ENCODE measurements at places on chromosomes 4 and X. TPM values are rescaled to one million over a fixed set of nuclear protein-coding genes. Genes with fewer than 3 reads are reported as not detected.

GRID2 gene
- not detected for total RNA-seq

MAGEA2B gene
- not detected for total RNA-seq

TASL gene
- 1.2 TPM for total RNA-seq

ART3 gene
- total RNA-seq, result not detected

CHRNA9 gene
- 0.11 TPM for total RNA-seq

NWD2 gene
- not detected for total RNA-seq

GAGE10 gene
- not detected for total RNA-seq

- DNase-seq, result no peak
- H3K27ac ChIP-seq, result no peak overlapping the region
- H3K27me3 ChIP-seq, result no peaks in the 10 kb centered on the region
- no peak overlapping the region for H3K4me3 ChIP-seq
- H3K36me3 ChIP-seq, result no peaks in the 10 kb centered on the region
These were observed 52.1 kb upstream of the PCDH10 start for GRCh38 chr4:133096972-133097371.

GRCh38 chr4:179486570-179487335 lies 2044.5 kb upstream of the AGA start:
- H3K27me3 ChIP-seq, result no peaks in the 10 kb centered on the region
- H3K27ac ChIP-seq, result no peak overlapping the region
- DNase-seq, result no peak
- no peaks in the 10 kb centered on the region for H3K36me3 ChIP-seq
- H3K4me1 ChIP-seq, result no peaks in the 10 kb centered on the region

DNA sequence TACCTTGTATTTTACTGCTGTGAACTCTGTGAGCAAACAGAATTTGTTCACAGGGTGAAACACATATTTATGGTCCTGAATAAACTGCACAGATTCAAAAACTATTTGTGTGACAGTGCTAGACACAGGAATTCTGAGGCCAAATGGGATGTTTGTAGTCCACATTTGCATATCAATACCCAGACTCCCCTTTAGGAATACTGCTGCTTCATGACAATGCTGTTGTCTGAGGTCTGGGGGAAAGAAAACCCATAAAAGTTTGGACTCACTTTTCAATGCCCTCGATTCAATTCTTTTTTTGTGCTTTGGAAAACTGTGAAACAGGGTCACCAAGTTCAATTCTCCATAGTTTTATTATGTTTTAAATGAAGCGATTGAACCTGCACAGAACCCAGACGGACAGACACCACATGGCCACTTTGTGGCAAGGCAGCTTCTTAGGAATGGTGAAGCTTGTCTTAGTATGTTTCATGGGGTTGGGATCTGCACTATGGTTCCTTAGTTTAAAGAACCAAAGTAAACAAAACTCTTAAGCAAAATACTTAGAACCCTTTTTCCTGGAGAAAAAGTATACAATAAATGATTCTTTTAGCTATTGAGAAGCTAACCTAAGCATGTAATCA lies 92.3 kb upstream of the MAD2L1 start:
- H3K27ac ChIP-seq, result no peak overlapping the region
- no peaks in the 10 kb centered on the region for H3K36me3 ChIP-seq
- H3K4me1 ChIP-seq, result no peaks in the 10 kb centered on the region
- no peaks in the 10 kb centered on the region for H3K27me3 ChIP-seq
- DNase-seq, result no peak

DNA sequence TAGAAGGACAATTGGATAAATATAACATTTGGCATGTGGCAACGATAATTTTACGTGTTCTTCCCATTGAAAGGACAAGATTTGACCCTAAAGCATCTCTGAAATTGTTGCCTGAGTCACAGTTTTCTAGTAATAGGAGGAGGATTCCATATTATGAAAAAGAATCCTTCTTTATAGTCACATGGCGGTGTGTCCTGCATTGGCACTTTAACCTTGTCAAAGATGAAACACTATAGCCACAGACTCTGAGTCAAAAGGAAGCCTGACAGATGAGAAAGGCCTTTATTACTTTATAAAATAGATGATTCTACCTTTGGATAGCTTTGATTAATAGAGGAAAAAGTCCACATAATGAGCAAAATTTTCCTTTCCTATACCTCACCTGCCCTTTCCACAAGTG lies 11.5 kb downstream of the LNX1 start:
- no peak overlapping the region for H3K4me3 ChIP-seq
- H3K27ac ChIP-seq, result no peak overlapping the region
- H3K4me1 ChIP-seq, result no peaks in the 10 kb centered on the region
- DNase-seq, result no peak

DNA sequence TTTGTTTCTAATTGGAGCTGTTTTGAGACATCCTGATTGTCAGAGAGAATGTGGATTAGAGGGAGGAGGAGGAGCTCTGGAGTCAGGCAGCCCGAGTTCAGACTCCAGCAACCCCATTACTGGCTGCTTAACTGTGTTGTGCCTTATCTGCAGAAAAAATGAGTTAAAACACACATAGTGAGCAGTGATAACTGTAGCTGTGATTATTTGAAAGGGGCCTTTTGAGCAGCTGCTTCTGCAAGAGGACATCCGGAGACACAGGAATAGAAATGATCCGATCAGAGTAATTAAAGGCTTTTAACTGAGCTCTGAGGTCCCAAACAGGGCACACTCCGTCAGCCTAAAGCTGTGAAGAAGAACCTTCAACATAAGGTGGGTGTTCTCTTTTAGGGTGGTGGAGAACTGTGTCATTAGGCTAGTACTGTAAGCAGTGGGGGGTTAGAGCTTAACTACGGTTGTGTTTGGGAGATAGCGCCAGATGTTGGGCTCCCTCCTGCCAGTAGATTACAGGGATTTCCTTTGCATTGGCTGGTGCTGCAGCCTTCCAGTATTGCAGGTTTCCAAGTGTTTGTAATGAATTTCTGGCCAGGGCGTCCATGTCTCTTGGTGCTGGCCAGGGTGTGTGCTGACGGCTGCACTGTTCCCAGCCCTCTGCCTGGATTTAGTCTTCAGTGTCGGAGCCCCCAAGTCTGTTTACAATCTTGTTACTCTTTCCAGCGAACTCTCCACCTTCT lies 24.3 kb downstream of the ADD1 start:
- no peak overlapping the region for H3K27ac ChIP-seq
- no peaks in the 10 kb centered on the region for H3K27me3 ChIP-seq
- peaks cover 3% of the 10 kb centered on the region for H3K36me3 ChIP-seq
- H3K4me1 ChIP-seq, result peaks cover 31% of the 10 kb centered on the region

- H3K4me1 ChIP-seq, result no peaks in the 10 kb centered on the region
- H3K36me3 ChIP-seq, result no peaks in the 10 kb centered on the region
- H3K4me3 ChIP-seq, result no peak overlapping the region
- no peaks in the 10 kb centered on the region for H3K27me3 ChIP-seq
- DNase-seq, result no peak
These were observed 10.1 kb downstream of the SMIM10L2A start for GRCh38 chrX:135431886-135432285.

DNA sequence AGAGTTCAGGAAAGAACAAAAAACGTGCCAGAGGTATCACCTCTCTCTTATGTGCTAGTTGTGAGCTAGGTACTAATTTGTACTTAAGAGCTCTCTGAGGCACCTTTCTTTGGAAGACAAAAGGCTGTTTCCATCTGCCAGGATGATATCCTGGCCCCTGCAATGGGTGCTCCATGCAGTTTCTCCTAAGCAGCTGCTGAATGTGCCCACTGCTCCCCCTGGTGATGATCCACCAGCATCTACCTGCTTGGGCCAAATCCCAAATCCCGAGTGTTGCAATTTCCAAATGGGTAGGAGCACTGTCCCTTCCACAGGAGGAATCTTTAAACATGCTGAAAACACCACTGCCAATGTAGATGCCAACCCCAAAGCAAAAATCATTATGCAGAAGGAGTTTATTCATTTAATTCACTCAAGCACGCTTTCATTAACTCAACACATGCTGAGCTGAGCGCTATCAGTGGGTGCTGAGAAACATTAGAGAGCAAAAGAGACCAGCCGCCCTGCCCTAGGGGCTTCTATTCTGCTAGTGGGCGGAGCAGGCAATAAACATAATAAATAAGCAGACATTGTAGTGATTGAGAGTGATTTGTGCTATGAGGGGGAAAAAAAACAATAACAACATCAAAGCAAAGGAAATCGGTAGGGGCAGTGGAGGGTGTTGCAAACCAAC lies 69.6 kb upstream of the C4orf50 start:
- no peaks in the 10 kb centered on the region for H3K36me3 ChIP-seq
- no peak overlapping the region for H3K27ac ChIP-seq
- no peak for DNase-seq
- H3K4me1 ChIP-seq, result peaks cover 8% of the 10 kb centered on the region
- no peak overlapping the region for H3K4me3 ChIP-seq

DNA sequence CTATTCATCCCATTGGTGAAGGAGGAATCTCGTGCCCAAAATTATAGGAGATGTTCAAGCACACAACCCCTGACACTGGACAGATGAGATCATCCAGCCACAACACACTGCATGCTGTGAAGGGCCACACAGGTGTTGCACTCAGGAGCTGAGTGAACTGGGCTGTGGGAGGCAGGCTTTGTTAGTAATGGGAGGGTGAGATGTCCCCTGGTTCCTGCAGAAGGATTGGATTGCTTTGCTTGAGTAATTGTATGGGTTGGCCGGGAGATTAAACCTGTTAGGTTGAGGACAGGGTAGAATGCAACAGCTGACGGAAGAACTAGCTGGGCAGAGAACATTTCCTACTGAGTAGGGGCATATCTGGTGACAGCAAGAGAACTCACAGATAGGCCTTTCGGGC lies 152.2 kb downstream of the TACR3 start:
- no peaks in the 10 kb centered on the region for H3K36me3 ChIP-seq
- no peak for DNase-seq
- H3K4me3 ChIP-seq, result no peak overlapping the region
- H3K27ac ChIP-seq, result no peak overlapping the region
- no peaks in the 10 kb centered on the region for H3K27me3 ChIP-seq

DNA sequence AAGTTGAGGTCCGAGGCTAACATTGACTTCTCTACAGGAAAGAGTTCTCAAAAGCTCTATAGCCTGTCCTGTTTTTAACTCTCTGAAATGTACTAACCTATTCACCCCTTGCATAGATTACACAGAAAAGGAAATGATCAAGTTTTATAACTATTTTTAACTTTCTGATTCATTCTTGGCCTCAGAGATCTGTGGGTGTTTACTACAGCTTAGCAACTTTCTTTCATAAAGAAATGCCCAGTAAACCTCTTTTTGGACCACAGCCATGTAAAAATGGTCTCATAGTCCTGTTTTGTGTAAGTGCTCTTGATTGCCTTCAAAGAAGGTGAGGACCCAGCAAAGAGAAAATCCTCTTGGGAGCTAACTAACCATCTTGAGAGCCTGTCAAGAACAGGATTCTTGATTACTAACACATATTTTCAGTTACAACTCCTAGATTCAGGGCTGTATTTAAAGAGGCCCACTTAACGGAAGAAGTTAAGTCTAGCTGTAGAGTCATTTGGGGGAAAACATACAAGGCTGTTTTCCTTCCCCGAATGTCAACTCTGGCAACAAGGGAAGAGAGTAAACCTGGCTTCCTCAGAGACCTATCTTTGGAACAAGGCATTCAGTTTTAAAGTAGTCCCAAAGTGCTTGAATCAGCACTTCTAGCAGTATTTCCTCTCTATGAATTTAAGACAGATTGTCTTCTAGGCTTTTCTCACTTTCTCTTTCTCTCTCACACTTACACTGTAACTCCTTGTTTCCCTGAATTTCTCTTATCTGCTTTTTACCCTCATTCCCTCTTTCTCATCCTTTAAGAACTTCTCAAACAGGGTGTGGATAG lies 78.2 kb downstream of the IL21 start:
- H3K4me3 ChIP-seq, result no peak overlapping the region
- H3K27me3 ChIP-seq, result no peaks in the 10 kb centered on the region
- H3K4me1 ChIP-seq, result peaks cover 17% of the 10 kb centered on the region
- H3K36me3 ChIP-seq, result no peaks in the 10 kb centered on the region
- no peak overlapping the region for H3K27ac ChIP-seq

- H3K36me3 ChIP-seq, result no peaks in the 10 kb centered on the region
- no peak overlapping the region for H3K27ac ChIP-seq
- H3K4me1 ChIP-seq, result no peaks in the 10 kb centered on the region
- H3K27me3 ChIP-seq, result no peaks in the 10 kb centered on the region
- no peak overlapping the region for H3K4me3 ChIP-seq
These were observed 92.2 kb upstream of the GPR34 start for GRCh38 chrX:41596596-41596995.

DNA sequence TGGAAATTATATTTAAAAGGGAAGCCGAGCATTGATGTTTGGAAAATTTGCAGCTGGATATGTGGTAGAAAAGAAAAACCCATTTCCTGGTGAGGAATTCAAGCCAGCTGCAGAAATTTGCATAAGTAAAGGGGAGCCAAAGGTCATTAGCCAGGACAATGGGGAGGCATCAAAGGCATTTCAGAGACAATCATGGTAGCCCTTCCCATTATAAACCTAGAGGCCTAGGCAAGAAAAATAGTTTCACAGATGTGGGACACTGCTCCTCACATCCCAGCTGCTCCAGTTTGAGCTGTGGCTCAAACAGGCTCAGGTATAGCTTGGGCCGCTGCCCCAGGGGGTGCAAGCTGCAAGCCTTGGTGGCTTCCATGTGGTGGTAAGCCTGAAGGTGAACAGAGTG lies 35.8 kb downstream of the NAP1L3 start:
- DNase-seq, result no peak
- H3K36me3 ChIP-seq, result no peaks in the 10 kb centered on the region
- no peaks in the 10 kb centered on the region for H3K4me1 ChIP-seq
- H3K27ac ChIP-seq, result no peak overlapping the region
- no peak overlapping the region for H3K4me3 ChIP-seq
- H3K27me3 ChIP-seq, result no peaks in the 10 kb centered on the region

DNA sequence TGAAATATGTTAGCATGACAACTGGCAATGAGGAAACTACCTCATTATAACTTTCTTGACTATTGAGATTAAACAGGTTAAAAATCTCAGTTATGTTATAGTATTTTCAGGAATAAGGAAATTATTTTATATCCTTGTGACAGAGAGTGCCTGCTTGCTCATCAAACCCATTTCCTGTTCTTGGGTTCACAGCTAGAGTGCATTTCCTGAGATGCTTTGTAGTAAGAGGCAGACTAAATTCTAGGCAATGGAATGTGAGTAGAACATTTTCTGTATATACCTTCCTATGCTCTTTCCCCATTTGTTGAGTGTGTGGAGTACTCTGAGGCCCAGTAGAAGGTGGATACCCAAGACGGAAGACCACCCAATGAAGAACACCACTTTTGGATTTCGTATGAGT lies 96.9 kb upstream of the CASK start:
- peaks cover 12% of the 10 kb centered on the region for H3K4me1 ChIP-seq
- no peak overlapping the region for H3K4me3 ChIP-seq
- H3K27me3 ChIP-seq, result no peaks in the 10 kb centered on the region
- H3K36me3 ChIP-seq, result no peaks in the 10 kb centered on the region
